ENCODE measurements at places on chromosomes 3 and 15.

GRCh38 chr3:185789891-185790830 lies 34.7 kb downstream of the IGF2BP2 start:
- no peak for DNase-seq

DNA sequence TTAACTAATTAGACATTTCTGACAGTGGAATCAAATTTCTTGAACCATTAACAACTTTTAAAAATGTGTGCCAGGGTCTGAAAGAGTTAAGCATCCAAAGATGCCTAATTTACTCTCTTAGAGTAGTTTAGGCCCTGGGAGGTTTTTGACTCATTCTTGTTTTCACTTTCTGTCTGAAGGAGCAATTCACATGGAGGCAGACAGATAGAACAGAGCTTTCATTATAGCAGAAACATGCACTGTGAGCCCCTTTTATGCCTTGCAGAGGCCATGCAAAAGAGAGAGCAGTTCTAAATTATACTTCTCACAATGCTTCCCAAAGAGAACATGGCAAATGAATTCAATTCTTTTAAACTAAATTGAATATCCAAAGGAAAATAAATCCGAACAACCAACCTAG lies 554.8 kb downstream of the MFSD1 start:
- no peak for DNase-seq

DNA sequence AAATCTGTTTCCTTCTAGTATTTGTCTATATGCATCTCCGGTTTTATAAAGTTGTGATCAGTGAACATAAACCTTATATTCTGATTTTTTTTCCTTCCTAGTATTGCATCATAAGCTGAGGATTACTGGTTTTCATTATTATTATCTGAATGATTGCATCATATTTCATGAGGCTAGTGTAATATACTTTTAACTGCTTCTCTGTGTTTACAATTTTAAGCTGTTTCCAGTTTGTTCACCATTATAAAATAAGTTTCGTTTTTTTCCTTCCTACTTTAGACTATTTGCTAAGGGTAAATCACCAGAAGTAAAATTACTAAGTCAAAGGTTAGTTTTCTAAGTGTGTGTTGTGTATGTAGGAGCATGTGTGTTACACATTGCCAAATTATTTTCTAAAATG lies 20.2 kb downstream of the SEMA6D start:
- no peak for DNase-seq

GRCh38 chr3:45171283-45171682 lies 25.1 kb upstream of the CDCP1 start:
- no peak for DNase-seq

DNA sequence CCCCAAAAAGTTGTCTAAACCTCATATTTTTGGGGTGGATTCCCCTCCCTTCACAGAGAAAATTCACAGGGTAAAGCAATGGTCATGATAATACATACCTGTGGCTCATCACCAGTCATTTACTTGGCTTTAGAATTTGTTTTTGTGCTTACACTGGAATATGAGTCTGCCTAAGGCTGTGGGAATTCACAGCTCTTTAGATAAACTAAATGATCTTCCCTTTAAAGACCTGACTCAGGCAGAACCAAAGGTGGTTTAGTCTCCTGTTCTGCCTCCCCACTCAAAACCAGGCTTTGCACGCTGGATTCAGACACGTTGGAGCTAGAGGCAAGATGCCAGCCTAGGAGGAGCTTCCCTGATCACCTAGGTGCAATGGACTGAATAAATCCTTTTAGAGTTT lies 40.3 kb upstream of the BNC1 start:
- DNase-seq = no peak

DNA sequence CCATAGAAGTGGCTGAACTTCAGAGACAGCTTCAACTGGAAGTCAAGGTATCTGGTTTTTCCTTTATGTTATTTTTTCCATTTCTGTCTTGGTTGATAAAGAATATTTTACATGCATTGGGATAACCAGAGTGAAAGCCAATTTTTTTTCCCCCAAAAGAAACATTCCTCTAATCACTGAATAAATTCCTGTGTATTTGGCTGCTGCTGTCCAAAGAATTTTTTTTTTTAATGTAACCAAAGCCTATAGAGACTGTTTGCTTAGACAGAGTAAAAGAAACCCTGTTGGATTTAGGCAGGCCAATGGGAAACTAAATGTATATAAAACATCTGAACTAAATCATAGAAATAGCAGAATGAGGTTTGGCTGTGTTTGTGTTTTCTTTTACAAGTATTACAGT lies 75.2 kb downstream of the CGNL1 start:
- no peak for DNase-seq

GRCh38 chr3:141482245-141482922 lies 4.4 kb upstream of the RASA2 start:
- no peak for DNase-seq

DNA sequence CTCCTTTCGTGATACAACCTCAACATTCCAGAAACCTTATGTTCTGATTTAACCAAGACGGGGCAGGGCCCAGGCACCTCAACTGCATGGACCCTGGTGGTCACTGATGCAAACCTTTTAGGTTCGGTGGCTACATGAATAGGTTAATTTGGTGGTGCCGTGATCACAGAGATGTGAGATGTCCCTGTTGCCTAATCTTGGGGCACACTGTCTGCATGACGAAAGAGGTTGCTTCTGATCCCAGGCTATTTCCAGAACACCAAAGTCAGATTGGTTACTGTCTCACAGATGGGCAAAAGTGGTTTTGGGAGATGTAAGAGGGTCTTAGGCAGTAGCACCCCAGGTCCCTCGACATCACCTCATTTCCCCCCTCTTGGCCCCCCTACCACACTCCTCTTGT lies 4.0 kb upstream of the CCR1 start:
- no peak for DNase-seq

- DNase-seq = no peak
These were observed 489.0 kb upstream of the CDIN1 start for GRCh38 chr15:36090286-36090946.

- peak; percentile 28 for DNase-seq
These were observed 10.1 kb downstream of the SCN10A start for GRCh38 chr3:38805765-38806386.

GRCh38 chr3:21691036-21691435 lies 60.0 kb downstream of the ZNF385D start:
- no peak for DNase-seq

DNA sequence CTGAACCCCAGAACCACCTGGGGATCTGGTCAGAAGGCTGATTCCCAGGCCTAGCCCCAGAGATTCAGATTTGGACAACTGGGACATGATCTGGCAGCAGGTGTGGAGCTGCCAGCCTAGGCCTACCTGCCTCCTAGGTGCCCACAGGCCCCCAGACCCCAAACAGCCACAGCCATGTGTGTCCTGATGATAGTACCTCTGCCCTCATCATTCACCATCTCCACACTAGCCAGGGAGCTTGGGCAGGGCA lies 34.7 kb downstream of the HMCES start:
- DNase-seq = no peak

DNA sequence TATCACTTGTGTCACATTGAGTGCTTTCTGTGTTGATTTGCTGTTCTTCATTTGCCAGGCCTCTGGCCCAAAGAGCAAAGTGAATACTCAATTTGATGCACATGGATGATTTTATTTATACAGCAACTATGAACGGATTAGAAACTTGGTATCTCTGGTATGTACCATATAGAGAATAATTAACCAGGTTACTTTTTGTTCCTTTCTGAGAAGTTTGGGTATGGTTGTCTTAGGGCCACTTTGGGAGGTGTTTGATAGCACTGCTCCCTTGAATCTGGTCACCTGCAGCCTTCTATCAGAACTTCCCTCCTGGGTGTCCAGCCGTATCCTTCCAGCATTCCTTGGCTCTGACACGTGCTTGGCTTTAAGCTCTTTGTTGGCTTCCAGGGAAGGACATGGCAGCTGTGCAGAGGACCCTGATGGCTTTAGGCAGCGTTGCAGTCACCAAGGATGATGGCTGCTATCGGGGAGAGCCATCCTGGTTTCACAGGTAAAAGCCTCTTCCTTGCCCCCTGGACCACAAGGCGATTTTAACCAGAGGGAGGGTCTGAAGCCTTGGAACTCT lies 12.7 kb downstream of the TAGLN3 start:
- DNase-seq = no peak

- DNase-seq = no peak
These were observed 14.7 kb downstream of the ST3GAL6 start for GRCh38 chr3:98777801-98778220.

DNA sequence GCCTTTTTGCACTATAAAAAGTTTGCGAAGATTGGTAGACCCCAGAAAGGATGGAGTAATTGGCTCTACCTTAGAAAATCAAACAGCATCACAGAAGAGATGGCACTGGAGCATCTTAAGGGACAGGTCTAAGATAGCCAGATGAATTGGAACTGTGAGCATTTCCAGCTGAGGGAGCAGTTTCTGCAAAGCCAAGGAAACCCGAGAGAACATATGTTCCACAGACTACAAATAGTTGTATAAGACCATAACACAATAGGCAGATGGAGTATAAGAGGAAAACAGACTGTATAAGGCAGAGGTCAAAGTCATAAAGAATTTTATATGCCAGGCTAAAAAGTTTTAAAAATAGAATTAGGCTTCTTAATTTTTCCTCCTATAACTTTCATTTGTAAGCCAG lies 46.0 kb downstream of the TSC22D2 start:
- DNase-seq = no peak

DNA sequence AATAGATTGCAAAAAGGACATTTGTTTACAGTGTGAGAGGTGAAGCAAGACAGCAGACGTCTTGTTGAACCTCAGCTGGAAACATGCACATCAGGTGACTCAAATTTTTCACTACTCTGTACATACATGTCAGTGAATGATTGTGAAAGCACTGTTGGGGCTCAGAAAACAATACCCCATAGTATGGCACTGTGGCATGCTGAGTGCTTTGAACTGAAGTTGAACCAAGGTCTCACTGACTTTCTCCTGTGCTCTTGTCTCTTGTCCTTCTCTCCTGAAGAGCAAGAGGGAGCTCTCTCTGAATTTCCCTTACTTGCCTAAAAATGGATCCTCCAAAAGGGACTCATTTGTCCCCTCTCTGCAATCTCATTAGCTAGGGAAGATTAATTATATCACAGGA lies 24.5 kb upstream of the NEDD4 start:
- no peak for DNase-seq

DNA sequence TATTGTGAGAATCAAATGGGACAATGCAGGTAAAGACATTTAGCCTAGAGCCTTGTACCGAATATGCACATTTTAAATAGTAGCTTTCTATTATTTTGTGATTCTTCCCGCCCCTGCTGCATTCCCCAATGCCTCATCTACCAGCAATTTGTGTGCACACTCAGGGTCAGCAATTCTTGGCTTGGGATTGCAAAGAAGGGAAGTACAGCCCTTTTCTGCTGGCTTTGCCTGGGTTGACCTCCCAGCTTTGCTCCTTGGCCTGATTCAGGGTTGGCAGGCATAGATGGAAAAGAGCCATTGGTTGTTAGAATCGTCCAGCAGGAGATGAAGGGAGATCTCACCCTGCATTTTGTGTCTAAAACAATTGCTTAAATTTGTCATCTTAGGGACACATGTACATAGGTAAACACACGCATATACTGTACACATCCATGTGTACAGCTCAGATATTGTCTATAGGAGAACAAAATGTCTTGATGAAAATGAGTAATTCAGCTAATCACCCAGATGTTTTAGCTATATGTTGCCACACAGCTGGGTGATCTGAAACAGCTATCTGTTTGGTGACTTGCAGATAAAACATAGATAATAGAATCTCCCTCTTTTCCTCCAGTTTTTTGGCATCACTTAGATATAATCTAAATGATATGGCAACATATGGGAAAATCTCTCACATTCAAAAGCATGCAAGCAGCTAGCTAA lies 340.9 kb upstream of the TBL1XR1 start:
- no peak for DNase-seq

- DNase-seq = no peak
These were observed 208.7 kb downstream of the ZPLD1 start for GRCh38 chr3:102643546-102643945.

- no peak for DNase-seq
These were observed 4.2 kb upstream of the CCR2 start for GRCh38 chr3:46349484-46350261.

DNA sequence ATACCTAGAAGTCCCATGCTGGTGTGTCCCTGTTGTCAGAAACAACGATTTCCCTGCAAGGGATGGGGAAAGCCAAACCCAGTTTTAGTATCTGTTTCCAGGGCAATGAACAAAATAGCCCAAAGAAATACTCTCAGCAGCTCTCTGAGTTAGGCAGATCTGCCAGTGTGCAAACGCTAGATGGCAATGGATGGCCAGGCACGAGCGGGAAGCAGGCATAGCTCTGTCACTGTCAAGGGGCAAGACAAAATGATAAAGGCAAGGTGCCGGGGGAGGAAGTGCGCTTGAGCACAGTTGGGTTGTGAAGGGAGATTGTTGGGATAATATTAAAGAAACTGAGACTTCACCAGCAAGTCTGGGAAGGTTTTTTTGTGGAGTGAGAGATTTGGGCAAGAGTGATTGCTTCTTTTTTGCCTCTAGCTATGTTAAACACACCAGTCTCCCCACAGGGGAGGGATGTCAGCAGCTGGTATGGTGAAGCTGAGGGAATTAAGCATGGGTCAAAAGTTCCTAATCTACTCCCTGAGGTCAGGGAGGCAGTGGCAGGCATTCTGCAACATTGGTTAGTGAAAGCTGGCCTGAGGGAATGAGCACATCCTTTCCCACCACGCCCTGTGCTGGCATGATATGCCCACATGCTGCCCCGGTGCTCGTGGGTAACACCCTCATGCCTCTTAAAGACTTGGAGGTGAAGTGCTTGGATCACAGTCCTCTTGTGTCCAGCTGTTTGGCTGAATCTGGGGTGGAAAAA lies 117.5 kb downstream of the PDCD6IP start:
- no peak for DNase-seq

All from stimulated activated CD4-positive, alpha-beta T cell treated with anti-CD3 and anti-CD28 coated beads, Interleukin-4, amount 100 ng/mL, for 24 hours (primary cell).